T-helper 17 cell (primary cell): ENCODE measurements at places on chromosomes 7 and 10.

- no peak for DNase-seq
Measured at GRCh38 chr7:139118234-139118804, 8.8 kb upstream of the ZC3HAV1 start.

DNA sequence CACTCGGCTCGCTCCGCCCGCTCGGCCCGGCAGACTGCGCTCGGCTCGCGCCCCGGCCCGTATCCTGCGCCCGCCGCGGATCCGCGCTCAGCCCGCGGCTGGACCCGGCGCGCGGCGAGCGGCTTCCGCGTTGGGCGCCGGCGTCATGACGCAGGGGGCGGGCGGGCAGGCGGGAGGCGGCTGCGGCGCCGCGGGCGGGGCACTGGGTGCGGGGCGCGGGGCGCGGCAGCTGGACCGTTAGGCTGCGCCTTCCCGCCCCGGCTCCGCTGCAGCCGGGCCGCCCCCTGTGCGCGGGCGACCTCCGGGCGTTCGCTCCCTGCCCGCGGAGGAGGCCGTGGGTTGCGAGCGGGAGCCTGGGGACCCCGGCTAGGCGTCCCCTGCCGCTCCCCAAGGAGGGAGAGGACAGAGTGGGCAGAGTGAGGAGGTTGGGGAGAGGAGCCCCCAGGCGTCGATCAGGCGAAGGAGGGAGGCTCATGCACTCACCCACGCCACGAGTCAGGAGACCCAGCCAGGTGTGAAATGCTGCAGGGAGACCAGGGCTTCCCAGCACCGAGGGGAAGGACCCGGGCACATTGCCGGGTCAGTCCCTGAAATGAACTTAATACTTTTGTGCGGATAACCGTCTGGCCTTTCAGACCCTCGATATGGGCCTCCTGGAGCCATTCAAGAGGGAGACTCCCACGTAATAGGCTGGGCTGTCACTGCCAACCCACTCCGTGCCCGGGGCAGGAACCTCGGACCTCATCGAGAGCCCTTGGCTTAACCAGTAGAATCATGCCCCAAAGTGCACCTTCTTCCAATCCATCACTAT lies at the start of gene PIP4K2A:
PIP4K2A (minus strand) TSS at position 100 of the 811 bp plus-strand sequence. CDS start 252 bp downstream, outside the sequence.
- DNase-seq = peak; percentile 80

DNA sequence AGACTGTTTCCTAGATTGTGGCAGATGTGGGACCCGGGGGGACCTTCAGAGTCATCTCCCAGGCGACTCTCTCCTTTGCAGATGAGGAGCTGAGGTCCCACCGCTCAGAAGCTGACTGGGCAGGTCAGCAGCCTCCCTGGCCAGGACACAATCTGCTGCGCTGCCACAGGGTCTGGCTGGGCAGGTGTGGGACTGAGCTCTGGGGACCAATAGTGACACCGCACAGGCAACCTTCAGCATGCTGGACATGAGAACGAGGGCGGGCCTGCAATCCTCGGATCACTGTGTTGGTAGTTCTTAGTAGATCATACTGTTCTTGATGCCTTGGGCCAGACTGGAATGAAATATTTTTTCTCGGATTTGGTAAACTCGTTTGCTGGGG lies 20.5 kb upstream of the CRYGN start:
- no peak for DNase-seq

- no peak for DNase-seq
Measured at GRCh38 chr7:36011588-36011965, 141.5 kb upstream of the EEPD1 start.

DNA sequence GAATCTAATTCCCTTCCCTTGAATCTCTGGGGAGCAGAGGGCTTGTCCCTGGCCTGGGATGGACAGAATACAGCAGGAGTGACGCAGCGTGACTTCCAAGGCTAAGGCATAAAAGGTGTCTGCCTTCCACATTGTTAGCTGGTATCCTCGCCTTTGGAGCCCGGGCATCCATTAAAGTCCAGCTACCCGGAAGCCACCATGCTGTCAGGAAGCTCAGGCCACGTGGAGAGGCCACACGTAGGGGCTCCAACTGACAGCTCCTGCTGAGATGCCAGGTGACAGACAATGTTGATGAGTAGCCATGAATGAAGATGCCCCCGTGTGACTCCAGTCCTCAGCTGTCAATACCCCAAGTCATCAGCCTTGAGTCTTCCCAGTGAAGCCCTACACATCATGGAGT lies 99.9 kb downstream of the OAT start:
- DNase-seq = no peak

GRCh38 chr10:113063043-113063967 lies 113.3 kb downstream of the TCF7L2 start:
- DNase-seq = no peak

- no peak for DNase-seq
Measured at GRCh38 chr10:60817398-60817805, 39.1 kb downstream of the CDK1 start.

DNA sequence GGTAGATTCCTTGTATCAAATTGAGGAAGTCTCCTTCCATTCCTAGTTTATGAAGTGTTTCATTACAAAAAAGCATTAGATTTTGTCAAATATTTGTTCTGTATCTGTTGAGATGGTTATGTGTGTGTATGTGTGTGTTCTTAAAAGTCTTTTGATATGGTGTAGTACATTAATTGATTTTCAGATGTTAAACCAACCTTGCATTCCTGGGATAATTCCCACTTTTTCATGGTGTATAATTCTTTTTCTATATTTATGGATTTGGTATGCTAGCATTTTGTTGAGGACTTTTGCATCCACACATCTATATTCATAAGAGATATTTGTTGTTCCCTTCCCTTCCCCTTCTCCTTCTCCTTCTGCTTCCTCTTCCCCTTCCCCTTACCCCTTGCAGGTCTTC lies 8.9 kb upstream of the GIMAP8 start:
- DNase-seq = no peak

- no peak for DNase-seq
Measured at GRCh38 chr7:12861070-12861469, 173.6 kb downstream of the ARL4A start.

DNA sequence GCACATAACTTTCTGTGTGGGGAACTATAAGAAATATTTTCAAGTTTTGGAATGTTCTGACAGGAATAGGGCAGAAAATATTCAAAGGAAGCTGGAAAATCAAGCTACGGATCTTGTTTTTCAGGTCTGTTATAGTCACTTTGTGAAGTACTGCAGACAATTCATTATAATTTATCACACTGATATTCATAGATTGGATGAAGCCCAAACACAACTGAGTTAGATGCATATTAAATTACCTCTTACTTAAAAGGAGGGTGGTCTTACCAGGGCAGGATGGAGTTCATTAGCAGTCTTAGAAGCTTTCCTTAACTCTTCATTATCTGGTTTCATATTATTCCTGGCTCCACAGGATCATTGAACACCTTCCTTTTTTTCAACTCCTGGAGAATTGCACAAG lies 242.3 kb downstream of the DYNC1I1 start:
- DNase-seq = no peak

- DNase-seq = no peak
Measured at GRCh38 chr10:91190876-91191583, 29.4 kb upstream of the PCGF5 start.

- no peak for DNase-seq
Measured at GRCh38 chr10:14306190-14306589, 24.5 kb downstream of the FRMD4A start.

DNA sequence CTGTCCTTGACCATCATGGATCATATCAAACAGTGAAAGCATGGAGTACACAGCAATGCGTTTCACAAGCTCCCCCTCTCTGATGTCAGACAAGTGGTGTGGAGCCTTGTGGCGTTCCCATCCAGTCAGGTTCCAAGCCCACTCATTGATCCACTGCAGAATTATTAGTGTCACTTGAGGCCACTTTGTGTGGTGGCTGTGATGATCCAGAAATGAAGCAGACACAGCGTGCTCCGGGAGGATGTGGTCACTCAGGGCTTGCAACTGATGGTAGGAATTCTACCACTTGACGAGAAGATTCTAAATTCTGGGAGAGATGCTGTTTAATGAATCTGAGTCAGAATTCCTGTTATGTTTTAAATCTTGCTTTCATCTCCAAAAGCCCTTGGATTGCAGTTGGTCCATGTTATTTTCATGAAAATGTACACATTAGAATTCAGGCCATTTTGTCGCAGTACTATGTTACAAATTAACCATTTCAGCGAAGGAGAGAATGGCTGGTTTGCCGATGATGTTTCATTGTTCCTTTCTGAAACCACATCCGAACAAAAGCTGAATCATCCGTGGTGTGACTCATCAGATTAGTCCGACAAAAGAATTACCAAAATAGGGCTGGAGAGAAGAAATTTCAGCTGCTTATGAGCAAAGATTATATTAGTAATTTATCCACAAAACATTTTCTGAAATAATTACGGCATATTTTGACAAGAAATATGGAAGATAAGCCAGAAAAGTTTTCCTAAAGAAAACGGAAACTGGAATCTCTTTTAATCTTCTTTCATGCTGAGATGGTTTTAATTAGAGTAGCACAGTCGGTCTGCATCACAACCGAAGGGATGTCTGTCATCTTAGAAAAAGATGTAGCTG lies 48.1 kb downstream of the INSYN2A start:
- no peak for DNase-seq

- DNase-seq = no peak
Measured at GRCh38 chr10:96606216-96606615, 19.4 kb upstream of the TM9SF3 start.

- no peak for DNase-seq
Measured at GRCh38 chr7:11228515-11228914, 254.8 kb downstream of the PHF14 start.

- DNase-seq = no peak
Measured at GRCh38 chr7:91336106-91336505, 71.9 kb downstream of the FZD1 start.

DNA sequence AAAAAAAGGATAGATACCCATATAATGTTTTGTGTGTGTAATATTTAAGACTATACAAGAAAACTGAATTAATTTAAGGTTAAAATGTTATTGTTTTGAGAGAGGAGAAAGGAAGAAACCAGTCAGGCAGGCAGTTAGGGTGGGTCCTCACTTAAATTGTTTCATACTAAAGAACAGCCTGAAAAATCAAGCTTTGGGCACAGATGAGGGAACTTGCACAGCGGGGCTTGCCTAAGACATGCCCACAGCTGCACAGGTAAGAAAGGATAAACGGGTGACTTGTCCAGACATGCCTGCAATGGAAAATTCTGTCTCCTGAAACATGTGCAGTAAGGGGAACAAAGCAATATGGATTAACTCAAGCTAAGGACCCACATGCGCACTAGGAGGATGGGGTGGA lies 158.4 kb downstream of the BBS9 start:
- no peak for DNase-seq

DNA sequence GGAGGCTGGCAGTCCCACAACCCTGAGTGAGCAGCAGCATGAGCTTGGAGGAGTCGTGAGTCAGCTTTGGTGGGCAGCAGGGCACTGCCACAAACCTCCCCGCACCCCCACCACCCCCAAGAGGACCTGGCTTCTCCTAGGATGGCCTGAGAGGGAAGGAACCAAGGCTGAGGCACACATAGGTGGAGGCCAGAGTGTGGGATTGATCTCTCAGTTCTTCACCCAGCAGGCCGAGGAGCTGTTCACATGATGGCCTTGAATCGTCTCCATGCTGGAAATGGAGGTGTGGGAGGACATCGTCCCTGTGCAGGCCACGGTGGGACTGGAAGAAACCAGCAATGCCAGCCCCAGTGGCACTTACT lies 17.4 kb upstream of the GDF10 start:
- DNase-seq = no peak

GRCh38 chr7:95062901-95063300 lies 155.5 kb downstream of the PPP1R9A start:
- no peak for DNase-seq

- DNase-seq = no peak
Measured at GRCh38 chr10:71857934-71858890, 7.2 kb upstream of the PSAP start.

DNA sequence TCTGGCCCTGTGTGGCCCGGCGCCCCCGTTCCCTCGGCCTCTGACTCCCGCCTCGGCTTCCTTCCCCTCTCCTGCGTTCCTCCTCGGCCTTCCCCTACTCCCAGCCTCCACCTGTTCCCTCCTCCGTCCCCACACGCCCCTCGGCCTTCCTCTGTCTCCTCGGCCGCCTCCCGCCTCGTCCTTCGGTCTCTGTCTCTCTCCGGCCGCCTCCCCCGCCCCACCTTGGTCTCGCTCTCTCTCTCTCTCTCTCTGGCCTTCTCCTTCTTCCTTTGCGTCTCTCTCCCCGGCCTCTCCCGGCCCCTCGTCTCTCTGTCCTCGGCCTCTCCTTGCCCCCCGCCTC lies 588 bp downstream of the GET4 start:
- no peak for DNase-seq

- DNase-seq = peak; percentile 11
Measured at GRCh38 chr7:21261627-21262594, 166.0 kb upstream of the SP4 start.

- no peak for DNase-seq
Measured at GRCh38 chr10:115209133-115209532, 116.0 kb downstream of the ATRNL1 start.

GRCh38 chr7:126016722-126017121 lies 1087.1 kb upstream of the POT1 start:
- DNase-seq = no peak

DNA sequence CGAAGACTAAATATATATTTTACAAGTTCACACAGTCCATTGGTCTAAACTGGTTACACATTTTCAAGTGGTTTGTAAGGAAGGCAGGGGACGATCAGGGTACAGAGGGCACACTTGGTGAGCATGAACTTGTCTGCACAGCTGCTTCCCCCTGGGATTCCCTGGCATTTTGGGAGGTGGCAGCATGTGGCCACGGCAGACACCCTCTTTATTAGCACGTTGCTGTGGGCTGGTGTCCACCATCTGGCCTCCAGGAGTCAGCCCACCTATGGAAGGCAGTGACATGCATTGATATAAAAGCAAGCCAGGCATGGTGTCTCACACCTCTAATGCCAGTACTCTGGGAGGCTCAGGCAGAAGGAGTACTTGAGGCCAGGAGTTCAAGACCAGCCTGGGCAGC lies 350.2 kb downstream of the TYW1 start:
- no peak for DNase-seq

DNA sequence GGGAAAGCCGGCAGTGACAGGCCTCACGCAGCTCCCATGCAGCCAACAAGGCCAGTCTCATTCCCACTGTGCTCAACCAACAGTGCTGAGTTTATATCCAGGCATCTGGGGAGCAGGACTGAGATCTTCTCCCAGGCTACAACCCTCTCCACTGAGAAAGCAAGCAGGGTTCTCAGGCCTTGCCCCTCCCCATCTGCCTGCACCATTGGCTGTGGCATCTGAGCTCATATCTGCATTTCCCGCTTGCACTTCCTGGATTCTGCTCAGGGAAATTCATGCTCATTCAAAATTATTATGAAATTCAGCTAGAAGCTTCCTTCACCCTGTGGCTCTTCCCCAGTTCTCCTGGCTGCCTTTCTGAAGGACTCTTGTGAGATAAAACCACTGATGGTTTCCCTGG lies 1029.0 kb downstream of the GRM8 start:
- no peak for DNase-seq

- no peak for DNase-seq
Measured at GRCh38 chr10:110858297-110858934, 13.3 kb upstream of the PDCD4 start.

GRCh38 chr7:150937848-150938561 lies 40.1 kb downstream of the KCNH2 start:
- no peak for DNase-seq

- DNase-seq = no peak
Measured at GRCh38 chr7:98964596-98964995, 86.3 kb downstream of the TRRAP start.

GRCh38 chr10:4721999-4722753 lies 103.8 kb upstream of the AKR1E2 start:
- no peak for DNase-seq
